Left lung (tissue), 14 donors: ENCODE measurements at places on chromosomes 11 and 22. TPM values are rescaled to one million over a fixed set of nuclear protein-coding genes. Genes with fewer than 3 reads are reported as not detected.

Gene VPREB1
- 0.43 TPM for polyA plus RNA-seq

Gene RPS3
- polyA plus RNA-seq, result 3,785 TPM

Gene HTATIP2
- polyA plus RNA-seq, result 4.9 TPM

Gene TP53AIP1
- 0.46 TPM for polyA plus RNA-seq

Gene ANO9
- 9.5 TPM for polyA plus RNA-seq

Gene B3GAT3
- 24.5 TPM for polyA plus RNA-seq

DNA sequence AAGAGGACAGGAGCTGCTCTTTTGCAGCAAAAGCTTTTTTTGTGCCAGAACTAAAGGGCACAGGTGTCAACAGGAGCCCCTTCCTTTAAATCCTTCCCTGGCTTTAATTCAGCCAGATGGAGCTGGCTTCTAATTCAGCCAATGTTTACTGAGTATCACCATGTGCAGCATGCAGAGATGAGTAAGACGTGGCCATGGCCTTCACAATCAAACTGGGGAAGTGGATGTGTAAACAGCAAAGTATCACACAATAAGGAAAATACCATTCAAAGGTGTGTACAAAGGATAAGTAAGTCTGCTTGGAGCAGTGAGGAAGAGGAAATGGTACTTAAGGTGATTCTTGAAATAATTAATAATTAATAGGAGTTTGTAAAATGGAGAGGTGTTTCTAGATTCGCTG lies 243.4 kb downstream of the NXPE2 start:
- H3K36me3 ChIP-seq, result no peaks in the 10 kb centered on the region
- no peaks in the 10 kb centered on the region for H3K27me3 ChIP-seq
- no peak for DNase-seq
- H3K4me1 ChIP-seq, result no peaks in the 10 kb centered on the region
- H3K27ac ChIP-seq, result no peak overlapping the region
- no peak overlapping the region for H3K4me3 ChIP-seq

- no peaks in the 10 kb centered on the region for H3K36me3 ChIP-seq
- peak overlapping the region; percentile 94 for H3K27ac ChIP-seq
- no peaks in the 10 kb centered on the region for H3K27me3 ChIP-seq
- no peak overlapping the region for H3K4me3 ChIP-seq
- no peak for DNase-seq
Measured at GRCh38 chr11:128709402-128709801, 15.5 kb downstream of the FLI1 start.

DNA sequence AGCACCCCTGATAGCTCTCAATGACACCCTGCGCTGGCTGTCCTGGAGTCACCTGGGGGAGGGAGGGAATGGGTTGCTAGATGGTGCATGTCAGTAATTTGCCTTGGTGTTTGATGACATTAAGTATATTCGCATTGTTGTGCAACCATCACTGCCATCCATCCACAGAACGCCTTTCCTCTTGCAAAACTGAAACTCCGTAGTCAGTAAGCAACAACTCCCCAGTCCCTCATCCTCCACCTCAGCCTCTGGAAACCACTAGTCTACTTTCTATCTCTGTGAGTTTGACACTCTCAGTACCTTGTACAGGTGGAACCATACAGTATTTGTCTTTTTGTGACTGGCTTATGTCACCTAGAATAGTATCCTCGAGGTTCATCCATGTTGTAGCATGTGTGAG lies 62.6 kb downstream of the PKNOX2 start:
- DNase-seq, result no peak
- H3K4me1 ChIP-seq, result no peaks in the 10 kb centered on the region
- H3K27me3 ChIP-seq, result peaks cover 6% of the 10 kb centered on the region
- H3K27ac ChIP-seq, result no peak overlapping the region
- no peak overlapping the region for H3K4me3 ChIP-seq

- DNase-seq, result peak; percentile 37
- no peak overlapping the region for H3K4me3 ChIP-seq
- H3K4me1 ChIP-seq, result peaks cover 7% of the 10 kb centered on the region
- no peaks in the 10 kb centered on the region for H3K36me3 ChIP-seq
Measured at GRCh38 chr22:21009638-21010425, 5.1 kb upstream of the P2RX6 start.

DNA sequence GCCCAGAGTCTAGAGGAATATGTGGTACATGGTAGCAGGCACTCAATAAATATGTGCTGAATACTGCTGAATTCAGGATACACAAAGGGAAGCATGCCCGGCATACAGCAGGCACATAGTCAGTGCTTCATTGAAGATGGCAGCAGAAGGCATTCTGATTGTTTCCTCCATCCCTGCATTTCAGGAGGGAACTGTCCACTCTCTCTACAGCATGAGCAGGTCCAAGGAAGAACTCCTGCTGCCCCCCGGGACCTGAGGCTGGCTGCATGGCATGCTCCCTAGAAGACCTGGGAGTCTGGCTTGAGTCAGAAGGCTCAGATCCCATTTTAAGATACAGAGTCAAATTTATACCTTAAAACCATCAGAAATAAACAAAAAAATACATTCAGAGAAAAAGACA lies 319.3 kb upstream of the NARS2 start:
- H3K27me3 ChIP-seq, result no peaks in the 10 kb centered on the region
- DNase-seq, result no peak
- no peaks in the 10 kb centered on the region for H3K36me3 ChIP-seq
- no peak overlapping the region for H3K4me3 ChIP-seq
- H3K4me1 ChIP-seq, result no peaks in the 10 kb centered on the region

GRCh38 chr11:10375280-10375971 lies 70.6 kb downstream of the ADM start:
- H3K36me3 ChIP-seq, result no peaks in the 10 kb centered on the region
- H3K4me1 ChIP-seq, result no peaks in the 10 kb centered on the region
- H3K4me3 ChIP-seq, result no peak overlapping the region
- H3K27me3 ChIP-seq, result no peaks in the 10 kb centered on the region
- no peak for DNase-seq

GRCh38 chr11:23988381-23989006 lies 508.4 kb upstream of the LUZP2 start:
- no peaks in the 10 kb centered on the region for H3K36me3 ChIP-seq
- H3K4me3 ChIP-seq, result no peak overlapping the region
- DNase-seq, result no peak
- no peaks in the 10 kb centered on the region for H3K27me3 ChIP-seq

DNA sequence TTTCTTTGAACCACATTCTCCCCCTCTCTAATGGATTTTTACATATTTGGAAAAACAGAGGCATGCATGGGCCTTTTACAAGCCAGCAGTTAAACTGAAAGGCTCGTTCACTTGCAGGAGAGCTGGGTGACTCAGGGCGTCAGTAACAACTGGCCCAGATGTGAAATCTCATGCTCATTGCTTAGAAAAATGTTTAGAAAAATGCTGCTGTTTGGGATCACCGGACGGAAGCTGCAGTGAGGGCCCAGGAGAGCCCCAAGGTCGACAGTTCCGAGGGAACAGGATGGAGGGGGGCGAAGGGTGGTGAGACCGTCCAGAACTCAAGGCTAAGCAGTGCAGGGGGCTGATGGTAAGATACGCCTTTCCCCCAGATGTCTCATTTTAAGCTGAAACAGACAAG lies 41.7 kb upstream of the SMTN start:
- H3K36me3 ChIP-seq, result no peaks in the 10 kb centered on the region
- no peaks in the 10 kb centered on the region for H3K27me3 ChIP-seq
- peak overlapping the region; percentile 78 for H3K27ac ChIP-seq
- DNase-seq, result peak; percentile 73
- no peaks in the 10 kb centered on the region for H3K4me1 ChIP-seq

DNA sequence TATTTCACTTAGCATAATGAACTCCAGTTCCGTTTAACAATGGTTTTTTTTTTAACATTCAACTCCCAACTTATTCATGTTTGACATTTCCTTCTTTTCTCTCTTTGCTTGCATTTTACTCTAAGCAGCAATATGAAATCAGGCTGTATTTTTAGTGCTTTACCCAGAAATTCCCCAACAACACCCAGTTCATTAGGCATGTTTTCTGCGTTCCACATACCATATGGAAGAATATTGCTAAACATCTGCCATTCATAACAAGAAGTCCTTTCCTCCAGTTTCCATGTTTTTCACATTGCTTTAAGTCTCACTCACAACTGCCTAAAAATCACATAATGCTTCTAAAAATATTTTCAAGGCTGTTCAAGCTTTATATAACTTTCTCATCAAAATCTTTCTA lies 45.8 kb downstream of the PLAAT5 start:
- H3K4me3 ChIP-seq, result no peak overlapping the region
- H3K36me3 ChIP-seq, result no peaks in the 10 kb centered on the region
- no peak for DNase-seq
- no peaks in the 10 kb centered on the region for H3K27me3 ChIP-seq
- H3K4me1 ChIP-seq, result no peaks in the 10 kb centered on the region
- H3K27ac ChIP-seq, result no peak overlapping the region

DNA sequence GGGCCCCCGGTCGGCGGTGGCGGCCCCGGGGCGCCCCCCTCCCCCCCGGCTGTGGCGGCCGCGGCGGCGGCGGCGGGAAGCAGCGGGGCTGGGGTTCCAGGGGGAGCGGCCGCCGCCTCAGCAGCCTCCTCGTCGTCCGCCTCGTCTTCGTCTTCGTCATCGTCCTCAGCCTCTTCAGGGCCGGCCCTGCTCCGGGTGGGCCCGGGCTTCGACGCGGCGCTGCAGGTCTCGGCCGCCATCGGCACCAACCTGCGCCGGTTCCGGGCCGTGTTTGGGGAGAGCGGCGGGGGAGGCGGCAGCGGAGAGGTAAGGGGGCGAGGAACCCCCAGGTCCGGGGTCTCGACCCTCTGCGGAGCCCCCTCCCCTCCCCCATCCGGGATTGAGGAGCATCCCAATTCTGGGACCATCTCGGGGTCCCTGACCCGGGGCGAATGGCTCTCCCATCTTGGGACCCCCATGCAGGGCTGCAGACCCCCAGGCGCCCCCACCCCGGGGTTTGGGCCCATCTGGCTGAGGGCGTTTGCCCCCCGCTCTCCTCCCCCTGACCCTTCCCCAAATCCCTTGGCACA lies 431 bp downstream of the KMT2A start:
- peak overlapping the region; percentile 83 for H3K27ac ChIP-seq
- H3K36me3 ChIP-seq, result no peaks in the 10 kb centered on the region
- H3K4me1 ChIP-seq, result peaks cover 28% of the 10 kb centered on the region
- DNase-seq, result peak; percentile 85
- H3K27me3 ChIP-seq, result no peaks in the 10 kb centered on the region
- H3K4me3 ChIP-seq, result peak overlapping the region; percentile 91

GRCh38 chr11:65718964-65719492 lies 1.6 kb downstream of the RNASEH2C start:
- DNase-seq, result no peak
- H3K36me3 ChIP-seq, result peaks cover 8% of the 10 kb centered on the region
- H3K4me1 ChIP-seq, result peaks cover 31% of the 10 kb centered on the region
- no peak overlapping the region for H3K27ac ChIP-seq
- peak overlapping the region; percentile 85 for H3K4me3 ChIP-seq

DNA sequence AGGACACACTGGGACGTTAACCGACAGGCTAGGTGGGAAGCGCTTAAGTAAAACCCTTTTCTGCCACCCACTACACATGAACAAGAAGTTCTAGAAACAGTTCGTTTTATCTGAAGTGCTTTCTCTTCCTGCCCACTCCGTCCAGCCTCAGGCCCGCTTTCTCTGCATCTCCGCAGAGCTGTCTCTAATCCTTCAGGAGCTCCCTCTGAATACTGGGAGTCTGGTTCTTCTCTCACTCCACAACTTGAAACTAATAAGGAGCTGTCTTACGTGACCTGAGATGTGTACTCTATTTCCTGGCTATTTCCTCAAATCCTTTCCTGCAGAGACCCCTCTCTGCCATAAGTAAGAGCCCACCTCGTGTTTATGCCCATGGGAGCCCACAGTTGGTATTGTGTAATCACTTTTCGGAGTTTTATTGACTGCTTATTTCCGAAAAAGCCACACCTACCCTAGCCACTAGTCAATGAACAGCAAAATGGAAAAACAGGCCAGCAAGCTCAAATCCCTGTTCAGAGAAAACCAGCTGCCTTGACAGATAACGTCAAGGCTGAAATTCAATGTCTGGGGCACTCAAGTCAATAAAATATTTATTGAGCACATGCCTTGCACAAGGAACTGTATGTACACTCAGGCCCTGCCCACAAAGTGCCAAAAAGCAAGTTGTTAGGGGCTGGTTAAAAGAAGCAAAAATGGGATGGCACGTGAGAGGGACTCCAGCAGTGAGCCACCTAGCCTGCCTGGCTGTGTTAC lies 4.9 kb downstream of the PC start:
- H3K27me3 ChIP-seq, result no peaks in the 10 kb centered on the region
- H3K4me3 ChIP-seq, result no peak overlapping the region

DNA sequence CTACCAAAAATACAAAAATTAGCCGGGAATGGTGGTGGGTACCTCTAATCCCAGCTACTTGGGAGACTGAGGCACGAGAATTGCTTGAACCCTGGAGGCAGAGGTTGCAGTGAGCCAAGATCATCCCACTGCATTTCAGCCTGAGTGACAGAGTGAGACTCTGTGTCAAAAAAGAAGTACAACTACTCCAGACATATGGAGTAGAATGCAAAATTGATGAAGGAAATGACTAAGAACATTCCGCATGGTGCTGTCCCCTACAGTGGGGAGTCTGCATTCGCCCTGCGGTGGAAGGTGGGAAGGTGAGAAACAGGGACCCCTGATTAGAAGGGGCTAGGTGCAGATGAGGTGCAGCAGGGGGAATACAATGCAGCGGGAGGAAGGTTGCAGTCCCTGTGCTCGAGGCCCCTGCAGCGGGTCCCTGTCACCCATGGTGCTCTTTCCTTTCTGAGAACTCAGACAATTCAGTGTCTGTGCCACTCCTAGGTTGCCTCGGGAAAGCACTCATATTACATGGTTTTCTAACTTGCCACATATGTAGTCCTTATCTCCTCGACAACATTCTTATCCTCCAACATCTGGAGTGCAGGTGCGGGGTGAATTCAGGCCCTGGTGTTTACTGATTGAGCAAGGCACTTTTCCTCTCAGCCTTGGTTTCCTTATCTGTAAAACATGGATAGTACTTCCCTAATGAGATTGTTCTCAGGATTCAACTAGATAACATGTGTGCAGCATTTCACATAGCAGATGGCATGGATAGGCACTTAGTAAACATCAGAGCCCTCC lies 5.2 kb downstream of the POLD4 start:
- peaks cover 19% of the 10 kb centered on the region for H3K4me1 ChIP-seq
- no peaks in the 10 kb centered on the region for H3K36me3 ChIP-seq
- no peak overlapping the region for H3K4me3 ChIP-seq

- H3K36me3 ChIP-seq, result no peaks in the 10 kb centered on the region
- peak overlapping the region; percentile 13 for H3K4me3 ChIP-seq
- no peak overlapping the region for H3K27ac ChIP-seq
- no peaks in the 10 kb centered on the region for H3K27me3 ChIP-seq
- H3K4me1 ChIP-seq, result peaks cover 17% of the 10 kb centered on the region
Measured at GRCh38 chr11:66857234-66857926, 516 bp downstream of the LRFN4 start.

GRCh38 chr22:36341640-36342041 lies 46.1 kb downstream of the MYH9 start:
- H3K36me3 ChIP-seq, result peaks cover 94% of the 10 kb centered on the region
- DNase-seq, result no peak
- H3K27ac ChIP-seq, result no peak overlapping the region
- H3K4me1 ChIP-seq, result peaks cover 99% of the 10 kb centered on the region
- H3K27me3 ChIP-seq, result no peaks in the 10 kb centered on the region

DNA sequence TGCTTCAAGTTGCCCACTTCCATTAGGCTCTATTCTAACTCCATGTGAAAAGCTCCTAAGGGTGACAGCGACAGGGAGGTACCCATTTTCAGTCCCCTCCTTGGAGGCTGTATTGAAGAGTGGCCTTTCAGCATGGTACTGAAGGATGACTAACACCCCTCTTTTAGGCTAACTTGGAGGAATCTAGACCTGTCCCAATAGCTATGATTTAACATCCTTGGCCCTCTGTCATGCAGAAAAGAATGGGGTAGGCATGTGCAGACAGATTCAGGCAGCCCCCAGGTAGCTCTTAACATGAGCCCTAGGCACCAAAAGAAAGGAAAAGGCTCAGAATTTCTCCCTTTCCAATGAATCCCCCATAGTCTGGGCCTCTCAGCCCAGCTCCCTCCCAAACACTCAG lies 89.3 kb upstream of the AMOTL1 start:
- H3K27me3 ChIP-seq, result no peaks in the 10 kb centered on the region
- H3K36me3 ChIP-seq, result no peaks in the 10 kb centered on the region
- H3K4me3 ChIP-seq, result no peak overlapping the region
- DNase-seq, result no peak
- H3K4me1 ChIP-seq, result no peaks in the 10 kb centered on the region
